ENCODE measurements at places on chromosomes 7 and 10.
A peak's percentile ranks its signal among the peaks of the same experiment; 100 is the strongest.

DNA sequence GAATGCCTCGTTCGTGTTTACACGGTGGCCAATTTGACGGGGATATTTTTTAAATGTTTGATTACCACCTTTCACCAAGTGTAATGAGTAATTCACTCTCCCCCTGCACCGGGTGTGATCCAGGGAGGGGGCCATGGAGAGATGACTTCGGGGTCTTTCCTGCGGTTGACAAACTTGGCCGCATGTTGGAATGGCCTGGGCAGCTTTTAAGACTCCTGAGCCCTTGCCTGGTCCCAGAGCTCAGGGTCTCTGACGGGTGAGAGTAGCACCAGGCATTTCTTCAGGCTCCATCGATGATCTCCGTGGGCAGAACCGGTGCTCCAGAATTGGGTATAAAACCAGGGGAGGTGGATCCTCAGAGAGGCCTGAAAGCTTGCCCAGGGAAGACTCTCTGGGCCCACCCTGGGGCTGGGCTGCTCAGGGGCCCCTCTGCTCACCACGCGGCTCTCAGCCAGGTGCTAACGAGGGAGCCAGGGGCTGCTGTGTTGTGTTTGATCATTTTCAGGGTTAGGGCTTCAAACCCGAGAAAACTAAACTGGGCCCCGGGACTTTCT is 882 bp downstream of the ZNF282 start:
- DNase-seq = peak; percentile 5

DNA sequence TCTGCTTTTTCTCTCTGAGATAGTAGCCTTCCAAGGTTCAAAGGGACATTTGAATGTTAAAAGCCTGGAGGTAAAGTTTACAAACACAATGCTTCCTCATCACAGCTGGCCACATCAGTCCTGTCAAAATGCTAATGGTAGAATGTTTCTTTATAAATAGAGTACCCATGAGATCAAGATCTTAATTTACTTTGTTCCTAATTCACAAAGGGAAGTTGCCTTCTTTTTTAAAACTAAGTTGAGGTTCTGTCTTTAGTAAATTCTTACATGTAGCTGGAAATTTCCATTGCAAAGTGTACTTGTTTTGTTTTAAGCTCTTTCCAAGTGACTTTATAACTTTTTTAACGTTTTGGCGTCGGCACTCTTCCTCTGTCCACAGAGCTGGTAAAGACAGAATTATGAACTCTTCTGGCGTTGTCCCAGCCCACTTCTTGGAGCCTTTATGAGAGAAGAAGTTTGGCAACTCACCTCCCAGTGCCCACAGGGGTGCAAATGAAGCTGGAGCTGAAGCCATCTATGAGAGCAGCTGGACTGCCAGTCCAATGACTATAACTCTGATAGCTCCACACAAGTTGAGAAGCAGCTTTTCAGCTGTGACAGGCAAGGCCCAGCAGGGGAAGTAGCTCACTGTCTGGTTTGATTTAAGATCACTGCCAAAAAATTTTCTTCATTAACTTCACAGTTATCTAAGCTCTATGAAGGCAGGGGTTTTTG is 23.3 kb downstream of the FZD1 start:
- no peak for DNase-seq

DNA sequence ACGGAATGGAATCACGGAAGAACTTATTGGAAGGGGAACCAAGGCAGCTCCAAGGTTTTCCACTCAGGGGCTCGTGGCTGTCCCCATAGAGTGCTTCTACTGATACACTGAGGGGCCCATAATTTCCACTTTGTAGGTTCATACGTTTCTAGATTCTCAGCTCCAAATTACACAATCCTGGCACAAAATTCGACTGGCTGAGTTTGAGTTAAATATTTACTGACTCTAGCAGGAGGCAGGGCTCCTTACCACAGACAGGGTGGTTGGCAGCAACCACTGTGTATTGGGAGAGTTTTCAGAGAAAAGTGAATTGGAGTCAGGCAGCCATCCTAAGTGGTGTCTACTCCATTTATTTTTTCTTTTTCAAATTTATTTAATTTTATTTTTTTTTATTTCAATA is 55.4 kb upstream of the SEC61G start:
- no peak for DNase-seq

DNA sequence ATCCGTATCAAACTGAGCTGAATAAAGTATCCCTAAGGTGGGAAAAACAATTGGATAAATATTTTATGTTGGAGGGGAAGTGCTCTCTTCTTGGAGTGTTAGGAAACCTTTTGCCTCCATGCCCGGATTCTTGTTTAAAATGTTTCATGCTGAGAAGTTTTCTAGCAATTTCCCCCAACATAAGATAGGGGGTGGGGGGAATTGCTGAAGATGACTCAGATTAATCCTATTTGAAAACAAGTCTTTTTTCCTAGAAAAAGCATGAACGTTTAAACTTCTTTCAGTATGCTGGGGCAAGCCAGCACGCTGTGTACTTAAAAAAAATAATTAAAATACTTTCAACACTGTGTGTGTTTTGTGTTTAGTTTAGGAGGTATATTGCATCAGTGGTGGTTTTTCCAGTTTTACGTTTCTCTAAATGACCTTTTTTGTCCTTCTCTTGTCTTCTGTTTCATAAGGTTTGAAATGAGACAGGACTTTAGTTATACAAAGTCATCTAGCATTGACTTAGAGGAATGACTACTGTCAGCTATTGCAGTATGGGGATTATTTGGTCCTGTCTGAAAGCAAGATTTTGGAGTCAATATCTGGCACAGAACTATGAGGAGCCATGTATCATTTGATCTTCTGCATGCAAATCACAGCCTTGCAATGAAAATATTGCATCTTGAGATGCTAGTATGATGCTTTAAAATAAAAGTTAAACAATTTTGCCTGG is 295.9 kb downstream of the GATA3 start:
- no peak for DNase-seq

DNA sequence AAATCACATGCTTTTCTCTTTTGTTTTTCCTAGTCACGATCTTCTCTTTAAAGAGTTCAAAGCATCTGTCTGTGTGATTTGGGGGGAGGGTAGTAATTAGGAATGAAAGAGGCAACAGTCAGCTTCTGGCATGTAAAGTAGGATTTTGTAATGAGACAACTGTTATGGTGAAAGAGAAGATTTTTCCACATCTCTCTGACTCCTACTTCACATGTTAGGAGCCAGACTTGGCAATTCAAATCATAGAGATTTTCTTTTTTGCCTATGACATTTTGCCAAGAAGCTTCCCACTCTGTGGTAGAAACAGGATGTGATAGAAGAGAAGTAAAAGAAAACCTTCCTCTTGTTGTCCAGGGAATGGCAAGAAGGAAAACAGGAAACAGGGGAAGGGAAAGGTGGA is 38.3 kb upstream of the KLHL7 start:
- no peak for DNase-seq

GRCh38 chr10:3783682-3784432 is 1.2 kb downstream of the KLF6 start:
- no peak for DNase-seq
